Cerebellar nuclear complex (tissue), 1 donor: ENCODE measurements at places on chromosomes 7 and 10.

DNA sequence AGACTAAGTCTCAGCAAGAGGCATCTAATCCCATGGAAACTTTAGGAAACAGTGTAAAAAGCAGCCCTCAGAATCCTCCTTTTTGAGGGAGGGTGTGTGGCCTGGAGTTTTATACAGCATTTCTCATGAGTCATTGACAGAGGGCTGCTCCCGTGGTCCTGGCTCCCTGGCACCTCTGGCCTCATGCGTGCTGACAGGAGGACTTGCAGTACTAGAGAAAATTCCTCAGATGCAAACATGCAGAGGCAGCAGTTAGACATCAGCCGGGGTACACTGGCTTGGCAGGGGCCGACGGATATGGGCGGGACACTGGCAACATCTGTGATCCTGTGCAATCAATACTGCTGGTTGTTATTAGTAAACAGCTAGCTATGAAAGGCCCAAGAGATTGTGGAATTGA is 925.1 kb upstream of the CELF2 start:
- no peak for DNase-seq

- no peak for DNase-seq
Observed at GRCh38 chr10:14123139-14123538, 207.6 kb downstream of the FRMD4A start.

GRCh38 chr10:33664070-33664469 is 329.6 kb upstream of the NRP1 start:
- no peak for DNase-seq

DNA sequence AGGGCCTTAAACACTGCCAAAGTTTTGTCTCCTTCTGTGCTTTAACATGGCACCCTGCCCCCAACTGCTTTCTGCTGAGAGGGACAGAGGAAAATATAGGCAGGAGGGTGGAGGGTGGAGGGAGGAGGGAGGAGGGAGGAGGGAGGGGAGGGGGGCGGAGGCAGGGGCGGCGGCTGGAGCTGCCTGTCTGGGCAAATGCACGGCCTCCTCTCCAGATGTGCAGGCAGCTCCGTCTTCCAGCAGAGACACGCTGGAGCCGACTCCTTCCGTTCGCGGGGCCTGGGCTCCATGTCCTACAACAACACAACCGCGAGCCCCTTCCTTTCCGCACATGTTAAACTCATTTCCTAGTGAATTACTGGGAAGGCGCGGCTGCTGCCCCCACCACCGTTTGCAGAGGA is 14.2 kb downstream of the EBF3 start:
- DNase-seq, result no peak
